ENCODE measurements at places on chromosomes 7 and 10.

DNA sequence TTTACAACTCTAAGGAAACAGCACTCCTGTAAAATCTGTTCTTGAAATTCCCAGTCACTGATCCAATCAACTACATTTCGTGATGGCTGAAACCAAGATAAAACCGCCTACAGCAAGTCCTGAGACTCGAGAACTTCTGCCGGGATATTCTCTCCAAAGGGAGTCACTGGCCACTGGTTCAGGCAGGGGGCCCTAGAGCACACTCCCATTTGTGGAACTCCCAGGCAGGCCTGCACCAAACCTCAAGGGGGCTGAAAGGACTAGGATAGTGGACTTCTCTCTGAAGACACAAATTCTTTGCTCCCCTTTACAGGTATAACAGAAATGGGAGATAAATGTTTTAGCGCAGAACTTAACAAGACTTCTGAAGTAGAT, 16.3 kb downstream of the CYTH3 start:
- no peak for DNase-seq

DNA sequence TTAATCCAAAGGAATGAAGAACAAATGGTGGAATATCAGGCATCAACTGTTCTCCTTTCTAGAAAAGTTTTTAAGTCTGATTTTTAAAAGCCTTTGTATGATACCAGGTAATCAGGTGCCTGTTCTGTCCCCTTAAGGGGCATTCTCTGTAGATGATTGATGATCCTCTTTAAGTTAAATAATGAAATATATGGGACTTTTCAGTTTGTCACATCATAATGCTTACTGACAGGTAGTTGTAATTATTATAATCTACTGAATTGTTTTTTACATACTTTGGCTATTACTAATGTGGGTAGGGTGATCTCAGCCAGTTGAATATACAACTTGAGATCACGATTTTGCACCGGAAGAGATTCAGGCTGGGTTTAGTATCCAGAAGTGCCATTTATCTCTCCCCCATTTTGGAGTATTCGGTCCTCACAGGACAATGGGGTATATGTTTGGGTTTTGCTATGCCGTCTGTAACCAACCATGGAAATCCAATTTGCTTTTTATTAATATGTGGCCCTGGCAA, 330.2 kb downstream of the BICC1 start:
- DNase-seq: no peak

GRCh38 chr7:70091362-70091761, 493.1 kb downstream of the AUTS2 start:
- no peak for DNase-seq

DNA sequence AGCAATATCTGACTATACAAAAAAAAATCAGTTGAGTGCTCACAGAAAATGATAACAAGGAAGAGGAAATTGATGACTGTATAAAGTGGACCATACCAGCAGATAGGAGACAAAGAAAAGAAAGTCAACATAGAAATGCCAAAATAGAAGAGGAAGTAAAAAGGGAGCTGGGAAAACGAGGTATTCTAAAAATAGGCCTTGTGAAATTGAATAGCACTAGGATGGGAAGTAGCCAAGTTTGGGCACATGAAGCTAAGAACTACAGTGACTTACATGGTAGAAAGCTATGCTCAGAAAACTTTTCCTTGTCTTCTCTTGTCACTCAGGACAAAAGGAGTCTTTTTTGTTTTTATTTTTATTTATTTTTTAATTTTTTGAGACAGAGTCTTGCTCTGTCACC, 76.2 kb upstream of the APBB1IP start:
- DNase-seq: no peak

GRCh38 chr7:158016180-158017097, 571.2 kb downstream of the PTPRN2 start:
- no peak for DNase-seq

DNA sequence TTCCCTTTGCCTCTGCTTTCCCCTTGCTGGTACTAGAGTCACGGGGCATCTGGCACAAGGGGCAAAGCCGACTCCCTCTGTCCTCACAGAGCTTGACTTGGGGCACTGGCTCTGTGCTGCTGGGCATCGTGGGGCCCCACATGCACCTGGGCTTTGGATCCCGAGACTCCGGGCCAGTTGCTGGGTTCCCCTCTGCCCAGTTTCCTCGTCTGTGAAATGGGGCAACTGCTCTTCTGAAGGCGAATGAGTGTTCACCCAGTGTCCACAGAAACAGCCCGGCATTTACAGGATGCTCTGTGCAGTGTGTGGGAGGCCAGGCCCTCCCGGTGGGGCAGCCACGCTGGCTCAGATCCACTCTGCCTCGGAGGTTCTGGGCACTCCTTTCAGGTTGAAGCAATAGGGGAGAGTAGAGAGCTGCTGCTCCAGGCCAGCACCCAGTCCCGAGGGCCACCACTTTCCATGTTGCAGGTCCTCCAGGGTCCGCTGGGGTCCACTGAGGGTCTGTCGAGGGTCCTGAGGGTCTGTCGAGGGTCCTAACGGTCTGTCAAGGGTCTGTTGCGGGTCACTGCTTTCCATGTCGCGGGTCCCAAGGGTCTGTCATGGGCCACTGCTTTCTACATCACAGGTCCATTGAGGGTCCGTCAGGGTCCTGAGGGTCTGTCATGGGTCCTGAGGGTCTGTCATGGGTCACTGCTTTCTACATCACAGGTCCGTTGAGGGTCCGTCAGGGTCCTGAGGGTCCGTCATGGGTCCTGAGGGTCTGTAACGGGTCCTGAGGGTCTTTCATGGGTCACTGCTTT, 103.6 kb downstream of the VIPR2 start:
- no peak for DNase-seq

- DNase-seq: no peak
These were observed 549.7 kb downstream of the TCERG1L start for GRCh38 chr10:130761788-130762301.

DNA sequence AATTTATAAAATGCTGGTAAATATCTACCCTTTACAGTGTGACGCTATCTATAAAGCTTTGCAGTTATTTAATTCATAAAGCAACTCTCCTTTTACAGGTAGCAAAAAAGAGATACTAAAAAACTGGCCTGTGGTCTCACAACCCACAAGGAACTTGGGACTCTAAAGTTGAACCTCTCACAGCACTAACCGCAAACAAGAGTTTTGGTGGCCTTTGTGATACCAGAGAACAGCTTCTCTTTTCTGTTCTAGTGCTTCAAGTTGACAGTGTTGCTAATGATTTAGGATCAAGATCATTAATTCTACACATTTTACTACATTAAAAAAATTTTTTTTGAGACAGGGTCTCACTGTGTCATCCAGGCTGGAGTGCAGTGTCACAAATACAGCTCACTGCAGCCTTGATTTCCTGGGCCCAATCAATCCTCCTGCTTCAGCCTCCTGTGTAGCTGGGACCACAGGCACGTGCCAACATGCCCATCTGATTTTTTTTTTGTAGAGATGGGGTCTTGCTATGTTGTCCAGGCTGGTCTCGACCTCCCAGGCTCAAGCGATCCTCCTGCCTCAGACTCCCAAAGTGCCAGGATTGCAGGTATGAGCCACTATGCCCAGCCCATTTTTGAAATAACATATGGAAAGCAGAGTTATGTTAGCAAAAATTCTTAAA, 56.0 kb upstream of the ST8SIA6 start:
- no peak for DNase-seq

GRCh38 chr7:155218276-155219153, 79.2 kb upstream of the INSIG1 start:
- no peak for DNase-seq

- DNase-seq: no peak
These were observed 192.9 kb upstream of the FZD8 start for GRCh38 chr10:35834877-35835494.

DNA sequence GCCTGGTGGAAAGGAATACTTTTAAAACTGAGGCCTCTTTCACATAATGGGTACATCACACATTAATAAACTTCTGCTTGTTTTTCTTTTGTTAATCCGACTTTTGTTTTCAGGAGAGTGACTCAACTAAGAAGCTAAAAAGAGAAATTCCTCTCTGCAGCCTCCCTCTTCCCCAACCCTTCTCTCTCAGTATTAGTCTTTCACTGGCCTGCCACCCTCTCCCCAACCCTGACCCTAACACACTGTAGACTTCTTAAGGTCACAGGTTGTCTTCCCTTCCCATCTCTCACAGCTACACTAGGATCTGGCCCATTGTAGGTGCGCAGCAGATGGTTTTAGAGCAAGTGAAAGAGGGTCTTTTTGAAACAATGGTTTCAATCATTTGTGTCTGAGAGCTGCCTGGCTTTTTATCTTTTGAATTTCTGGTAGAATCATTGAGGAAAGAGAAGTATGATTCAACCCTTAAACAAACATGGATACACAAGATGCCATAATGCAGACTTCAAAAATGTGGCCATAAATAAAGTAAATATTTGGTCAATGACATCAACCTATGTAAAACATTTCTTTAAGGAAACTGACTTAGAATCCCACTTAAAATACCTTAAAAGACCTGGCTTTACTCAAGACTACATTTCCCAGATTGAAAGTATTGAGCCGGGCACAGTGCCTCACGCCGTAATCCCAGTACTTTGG, 17.9 kb upstream of the FFAR4 start:
- DNase-seq: no peak

DNA sequence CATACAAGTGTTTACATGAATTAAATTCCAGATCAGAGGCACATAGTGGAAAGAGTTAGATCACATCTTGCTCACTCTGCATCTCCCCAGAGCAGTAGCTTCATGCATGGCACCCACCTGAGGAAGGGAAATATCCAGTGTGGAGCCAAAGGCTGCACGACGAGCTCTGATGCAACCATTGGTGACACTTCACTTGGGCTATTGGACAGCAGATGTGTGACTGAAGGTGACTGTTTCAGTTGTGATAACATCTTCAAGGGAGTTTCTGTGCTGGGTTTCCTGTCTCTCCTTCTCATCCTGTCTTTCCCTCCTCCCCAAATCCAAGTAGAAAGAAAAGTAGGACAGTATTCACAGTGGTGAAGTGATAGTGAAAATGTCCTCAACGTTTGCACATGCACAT, 115.0 kb downstream of the TAF3 start:
- no peak for DNase-seq

GRCh38 chr7:106870983-106871410, 5.9 kb downstream of the PIK3CG start:
- DNase-seq: no peak
